ENCODE measurements at places on chromosomes 11 and 22.

DNA sequence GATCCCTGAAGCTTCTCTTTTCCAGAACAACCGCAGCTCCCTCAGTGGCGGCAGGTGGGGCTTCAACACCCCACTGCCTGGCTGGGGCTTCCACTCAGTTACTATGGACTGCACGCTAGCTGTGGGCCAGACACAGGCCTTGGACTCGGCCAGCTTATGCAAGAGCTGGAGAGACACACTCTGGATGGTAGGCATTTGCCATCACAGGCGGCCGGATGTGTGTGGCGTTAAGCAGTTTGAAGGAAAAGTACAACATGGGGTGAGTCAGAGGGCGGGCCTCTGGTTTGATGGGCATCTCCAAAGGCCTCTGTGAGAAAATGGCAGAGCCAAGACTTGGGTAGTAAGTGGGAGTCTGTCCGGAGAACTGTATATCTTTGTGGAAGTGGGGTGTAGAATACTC, 17.6 kb downstream of the KCNJ4 start:
- DNase-seq, result no peak

- no peak for DNase-seq
These were observed 63.7 kb upstream of the PARVG start for GRCh38 chr22:44116755-44117684.

DNA sequence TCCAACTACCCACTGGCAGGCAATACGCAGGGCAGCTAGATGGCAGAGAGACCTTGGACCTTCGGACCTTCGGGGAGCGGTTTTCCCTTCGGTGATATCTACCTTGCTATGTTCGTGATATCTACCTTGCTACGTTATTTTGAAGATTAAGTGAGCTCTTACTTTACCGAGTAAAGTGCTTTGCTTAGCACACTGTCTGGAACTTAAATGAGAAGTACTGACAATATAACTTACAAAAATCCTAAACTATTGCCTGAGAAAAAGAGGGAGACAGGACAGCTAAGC, 1.0 kb upstream of the PRDM10 start:
- DNase-seq, result no peak

GRCh38 chr11:14722496-14722895, 78.9 kb downstream of the PDE3B start:
- no peak for DNase-seq

- DNase-seq, result no peak
These were observed 7.3 kb upstream of the RGL4 start for GRCh38 chr22:23683545-23683944.

DNA sequence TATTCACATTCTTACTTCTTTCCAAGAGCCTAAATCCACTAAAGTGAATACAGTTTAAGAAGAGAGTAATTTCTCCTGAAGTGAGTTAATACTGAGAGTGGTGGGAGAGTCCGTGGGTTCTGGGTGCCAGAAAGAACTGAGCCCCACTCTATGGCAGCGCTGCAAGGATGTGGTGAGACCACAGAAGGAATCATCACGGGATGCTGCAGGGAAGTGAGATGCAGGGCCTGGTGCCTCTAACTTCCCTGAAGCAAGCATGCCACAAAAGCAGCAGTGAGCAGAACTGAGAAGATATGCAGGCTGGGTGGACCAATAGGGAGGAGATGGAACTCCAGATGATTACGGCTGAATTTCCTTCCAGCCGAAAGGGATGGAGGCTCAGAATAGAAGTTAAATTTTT, 5.0 kb upstream of the MMP12 start:
- no peak for DNase-seq

DNA sequence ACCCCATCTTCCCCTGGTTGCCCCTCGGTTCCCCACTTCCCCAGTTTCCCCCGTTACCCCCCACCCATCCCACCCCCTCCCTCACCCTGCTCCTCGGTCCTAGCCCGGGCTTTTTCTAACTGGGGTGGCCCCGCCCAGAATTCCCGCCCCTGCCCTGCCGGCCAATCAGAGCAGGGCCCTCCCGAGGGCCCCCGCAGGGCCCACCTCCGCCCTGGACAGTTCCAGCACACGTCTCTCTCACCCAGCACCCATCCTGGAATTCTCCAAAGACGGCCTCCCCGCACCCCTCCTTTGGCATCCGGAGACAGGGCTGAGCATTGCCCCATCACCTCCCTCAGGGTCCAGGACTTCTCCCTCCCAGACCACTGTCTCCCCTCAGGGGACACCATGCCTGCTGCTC, at the start of gene H19:
TSS of gene H19 (minus strand) at position 88 of the 400 bp plus-strand sequence.
- no peak for DNase-seq

DNA sequence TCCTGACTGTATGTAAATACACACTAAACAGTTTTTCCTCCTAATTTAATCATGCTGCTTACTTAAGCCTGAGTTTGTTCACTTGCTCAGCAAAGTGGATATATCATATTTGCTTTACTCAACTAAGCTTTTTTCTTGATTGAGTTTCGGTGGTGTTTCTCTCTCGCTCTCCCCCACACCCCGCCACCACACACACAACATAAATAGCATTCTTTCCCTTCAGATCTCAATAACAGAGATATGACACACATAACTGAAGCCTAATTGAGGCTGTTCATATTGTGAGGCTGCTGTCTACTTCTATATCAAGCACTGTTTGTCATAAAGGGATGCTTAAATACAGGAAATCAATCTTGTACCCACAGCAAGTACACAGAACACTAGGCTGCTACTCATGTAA, 364.9 kb downstream of the FAT3 start:
- no peak for DNase-seq
